NCI-H510A treated with DMSO at 0.1 percent for 48 hours (cell line): ENCODE measurements at places on chromosomes 12 and 14.

DNA sequence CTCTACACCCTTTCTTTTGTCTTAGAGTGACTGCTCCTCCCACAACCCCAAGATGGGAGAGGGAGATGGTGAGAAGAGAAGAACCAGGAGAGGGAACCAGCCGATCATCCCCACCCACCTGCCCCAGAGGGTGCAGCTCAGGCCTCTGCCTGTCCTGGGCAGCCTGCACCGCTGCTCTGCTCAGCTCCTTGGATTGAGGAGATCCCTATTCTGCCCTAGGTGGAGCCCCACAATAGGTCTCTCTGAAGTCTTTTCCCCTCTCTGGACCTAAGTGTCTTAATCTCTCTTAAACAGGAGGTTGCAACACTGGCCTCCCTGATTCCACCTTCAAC, 2.2 kb downstream of the ANKRD33 start:
- DNase-seq = no peak

GRCh38 chr12:78120866-78121560, 290.3 kb downstream of the NAV3 start:
- DNase-seq = peak; percentile 55

DNA sequence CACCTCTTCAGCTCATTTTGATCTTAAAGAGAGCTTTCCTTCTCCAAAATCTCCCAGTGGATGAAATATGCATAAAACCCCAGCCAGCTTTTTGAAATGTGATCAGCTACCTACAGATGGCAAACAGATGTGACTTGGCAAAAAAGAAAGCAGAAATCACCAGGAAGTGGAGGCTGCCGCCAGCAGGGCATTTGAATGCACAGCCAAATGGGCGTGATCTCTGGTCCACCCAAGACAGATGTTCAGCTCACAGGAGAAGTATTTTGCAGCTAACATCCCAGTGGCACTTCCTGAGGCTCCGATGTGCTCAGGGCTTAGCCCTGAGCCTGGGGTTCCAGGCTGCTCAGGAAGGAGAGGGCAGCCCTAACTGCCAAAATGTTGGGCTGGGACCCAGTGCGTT, 78.3 kb downstream of the LGMN start:
- no peak for DNase-seq

- DNase-seq = no peak
These were observed 8.4 kb upstream of the GLIPR1 start for GRCh38 chr12:75471902-75472890.

GRCh38 chr12:61781021-61781581, 479.1 kb upstream of the USP15 start:
- no peak for DNase-seq

DNA sequence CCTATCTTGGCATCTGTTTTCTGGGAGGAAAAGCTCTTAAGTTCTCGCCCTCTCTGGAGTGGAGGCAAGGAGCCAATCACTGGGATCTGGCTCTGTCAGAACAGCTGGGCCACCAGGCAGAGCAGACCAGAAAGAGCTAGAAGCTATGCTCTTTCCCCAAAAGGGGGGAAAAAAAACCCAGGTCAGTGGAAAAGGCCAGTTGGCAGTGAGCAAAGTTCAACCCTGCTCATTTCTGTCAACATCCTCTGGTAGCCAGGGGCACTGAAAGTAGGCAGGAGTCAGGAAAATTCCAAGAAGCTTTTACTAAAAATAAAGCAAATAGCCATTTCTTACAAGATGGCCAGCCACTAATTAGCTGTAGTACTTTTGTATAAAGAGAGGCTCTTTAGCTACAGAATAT, 36.6 kb upstream of the PAX9 start:
- DNase-seq = no peak

- no peak for DNase-seq
These were observed 637.2 kb downstream of the TMTC2 start for GRCh38 chr12:83323866-83324265.

GRCh38 chr14:71629765-71630492, 302.3 kb upstream of the RGS6 start:
- DNase-seq = no peak

DNA sequence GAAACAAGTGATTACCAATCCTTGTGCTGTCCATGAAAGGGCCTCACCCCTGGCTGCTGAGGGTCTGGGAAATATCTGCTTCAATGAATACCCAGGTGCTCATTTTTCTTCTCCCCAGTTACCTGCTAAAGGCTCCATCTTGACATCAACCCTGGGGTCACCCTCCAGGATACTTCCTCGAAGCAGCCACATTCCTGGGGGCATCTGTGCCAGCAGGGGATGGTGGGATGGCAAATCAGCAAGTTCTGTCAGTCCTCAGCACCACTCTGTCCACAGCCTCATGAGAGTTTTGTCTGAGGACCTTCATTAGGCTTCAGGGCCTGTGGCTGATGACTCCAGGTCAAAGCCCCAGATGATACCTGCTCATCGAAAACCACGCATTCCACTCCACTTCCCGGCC, 124.8 kb downstream of the ZFP36L1 start:
- DNase-seq = no peak

DNA sequence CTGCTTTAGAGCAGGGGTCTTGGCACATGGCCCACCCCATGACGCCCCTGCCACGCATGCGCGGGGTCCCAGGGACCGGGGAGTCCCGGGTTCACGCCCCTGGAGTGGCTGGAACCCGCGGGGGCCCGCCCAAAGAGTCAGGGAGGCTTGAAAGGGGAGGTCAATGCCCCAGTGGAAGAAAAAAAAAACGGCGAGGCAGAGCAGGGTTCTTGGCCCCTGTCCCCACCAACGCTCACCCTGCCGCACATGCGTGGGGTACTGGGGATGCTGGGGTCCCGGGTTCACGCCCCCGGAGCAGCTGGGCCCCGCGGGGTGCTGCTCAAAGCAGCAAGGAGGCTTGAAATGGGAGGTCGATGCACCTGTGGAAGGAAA, 319.1 kb downstream of the ALG10 start:
- no peak for DNase-seq

DNA sequence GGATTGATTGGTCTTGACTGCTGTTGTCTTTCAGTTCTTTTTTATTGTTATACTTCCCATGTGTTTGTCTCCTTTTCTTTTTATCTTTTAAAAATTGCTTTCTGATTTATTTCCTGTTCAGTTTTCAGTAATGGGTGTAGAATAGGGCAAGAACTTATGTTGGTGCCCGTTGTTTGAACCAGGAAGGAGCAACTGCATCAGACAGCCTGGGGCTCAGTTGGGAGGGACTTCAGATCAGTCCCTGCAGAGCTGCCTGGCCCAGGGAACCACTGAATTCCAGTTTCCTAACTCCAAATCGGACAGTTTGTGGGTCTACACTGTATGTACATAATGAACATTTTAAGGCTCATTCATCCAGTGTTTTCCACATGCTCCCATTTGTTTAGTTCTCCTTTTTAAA, 64.9 kb downstream of the FBXO34 start:
- DNase-seq = no peak

GRCh38 chr12:50925342-50925651, 27.0 kb upstream of the HIGD1C start:
- DNase-seq = peak; percentile 41

DNA sequence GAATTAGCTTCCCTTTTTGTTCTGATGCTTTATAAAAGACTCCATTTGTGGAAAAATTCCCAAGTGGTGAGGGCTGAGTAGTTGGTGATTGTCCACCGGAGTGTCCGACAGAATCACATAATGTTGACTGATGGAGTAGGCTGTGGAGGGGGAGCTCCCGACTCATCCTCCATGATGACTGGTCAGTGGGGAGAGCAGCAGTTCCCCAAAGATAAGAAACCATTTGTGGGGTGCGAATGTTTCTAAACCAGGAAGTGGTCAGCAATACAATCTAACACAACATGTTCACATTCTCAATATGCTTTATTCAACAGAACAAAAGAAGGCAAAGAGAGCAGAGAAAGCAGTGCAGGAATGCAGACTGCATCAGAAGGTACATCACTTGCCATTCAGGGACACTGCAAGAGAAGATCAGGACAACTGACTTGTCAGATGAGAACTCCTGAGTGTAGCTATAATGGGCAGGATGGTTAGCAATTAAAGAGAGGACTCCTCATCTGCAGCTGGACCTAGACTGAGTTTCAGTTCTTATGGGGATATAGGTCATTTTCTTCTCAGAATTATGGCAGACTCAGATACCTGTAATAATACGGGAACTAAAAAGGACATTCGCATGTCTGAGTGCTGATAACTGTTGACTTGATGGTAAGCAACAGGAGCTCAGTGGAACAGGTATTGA, 5.4 kb downstream of the KRT6B start:
- DNase-seq = no peak

DNA sequence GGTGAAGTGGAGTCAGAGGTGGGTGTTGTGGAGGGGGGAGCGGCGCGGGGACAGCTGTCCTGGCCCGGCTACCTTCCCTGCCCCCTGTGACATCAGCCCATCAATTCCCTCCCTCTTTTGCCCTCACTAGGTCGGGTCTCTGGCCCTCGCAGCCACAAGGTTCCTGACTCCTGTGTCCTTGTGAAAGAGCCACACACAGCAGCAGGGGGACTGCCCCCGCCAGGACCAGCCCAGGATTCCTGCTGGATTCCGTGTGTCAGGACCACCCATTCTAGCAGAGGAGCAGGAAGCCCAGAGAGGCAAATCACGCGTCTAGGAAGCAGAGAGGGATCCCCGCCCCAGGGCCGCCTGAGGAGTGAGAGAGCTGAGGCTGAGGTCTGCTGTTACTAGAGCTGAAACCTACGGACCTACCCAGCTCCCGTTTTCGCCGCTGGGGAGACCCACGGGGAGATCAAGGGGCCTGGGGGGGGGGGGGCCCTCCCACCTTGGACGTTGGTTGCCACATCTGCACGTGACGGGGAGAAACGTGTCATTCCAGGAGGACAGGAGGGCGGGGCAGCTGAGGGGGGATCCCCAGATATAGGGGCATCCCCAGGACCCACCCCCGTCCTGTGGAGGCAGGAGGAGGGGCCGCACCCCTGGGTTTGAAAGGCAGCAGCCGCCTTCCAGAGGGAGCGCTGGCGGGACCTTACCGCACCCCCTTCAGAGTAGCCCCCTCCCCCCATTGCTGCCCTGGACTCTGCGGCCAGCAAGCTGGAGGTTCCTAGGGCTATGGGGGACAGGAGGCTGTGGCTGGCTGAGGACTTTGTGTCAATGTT, 12.5 kb upstream of the INF2 start:
- peak; percentile 72 for DNase-seq

DNA sequence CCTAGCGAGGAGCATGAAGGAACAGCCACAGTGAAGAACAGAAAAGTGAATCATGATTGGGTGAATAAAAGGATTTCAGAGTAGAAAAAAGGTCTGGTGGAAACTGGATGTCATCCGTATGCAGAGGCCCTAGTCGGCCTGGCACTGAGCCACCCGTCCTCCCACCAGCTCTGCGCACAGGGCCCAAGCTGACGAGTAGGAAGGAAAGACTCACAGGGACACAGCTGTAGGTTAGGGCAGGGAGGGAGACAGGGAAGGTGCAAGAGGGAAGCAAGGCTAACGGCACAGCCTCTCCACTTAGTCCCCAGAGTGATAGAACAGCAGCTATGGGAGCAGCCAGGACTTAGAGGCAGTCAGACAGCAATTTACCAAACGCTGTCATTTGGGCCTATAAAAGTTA, 112.6 kb downstream of the KCNK10 start:
- DNase-seq = no peak

GRCh38 chr12:92297932-92298696, 152.5 kb upstream of the BTG1 start:
- no peak for DNase-seq

DNA sequence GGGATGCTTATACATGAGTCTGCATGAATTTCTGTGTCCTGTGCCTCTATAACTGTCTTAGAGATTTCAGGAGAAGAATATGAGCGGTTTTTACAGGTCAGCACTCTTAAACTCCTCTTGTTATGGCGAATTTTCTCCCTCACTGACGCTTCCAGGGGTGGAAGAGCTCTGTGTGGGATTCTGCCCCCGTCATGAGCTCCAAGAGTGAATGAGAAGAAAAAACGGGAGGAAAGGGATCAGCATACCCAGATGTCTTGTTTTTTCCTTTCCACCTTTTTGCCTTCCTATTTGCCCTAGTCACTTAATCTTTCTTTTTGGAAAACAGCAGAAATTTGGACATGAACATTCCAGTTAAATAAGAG, 651 bp downstream of the PFKM start:
- no peak for DNase-seq

- no peak for DNase-seq
These were observed 525.8 kb upstream of the ATP2B1 start for GRCh38 chr12:90234472-90234871.

DNA sequence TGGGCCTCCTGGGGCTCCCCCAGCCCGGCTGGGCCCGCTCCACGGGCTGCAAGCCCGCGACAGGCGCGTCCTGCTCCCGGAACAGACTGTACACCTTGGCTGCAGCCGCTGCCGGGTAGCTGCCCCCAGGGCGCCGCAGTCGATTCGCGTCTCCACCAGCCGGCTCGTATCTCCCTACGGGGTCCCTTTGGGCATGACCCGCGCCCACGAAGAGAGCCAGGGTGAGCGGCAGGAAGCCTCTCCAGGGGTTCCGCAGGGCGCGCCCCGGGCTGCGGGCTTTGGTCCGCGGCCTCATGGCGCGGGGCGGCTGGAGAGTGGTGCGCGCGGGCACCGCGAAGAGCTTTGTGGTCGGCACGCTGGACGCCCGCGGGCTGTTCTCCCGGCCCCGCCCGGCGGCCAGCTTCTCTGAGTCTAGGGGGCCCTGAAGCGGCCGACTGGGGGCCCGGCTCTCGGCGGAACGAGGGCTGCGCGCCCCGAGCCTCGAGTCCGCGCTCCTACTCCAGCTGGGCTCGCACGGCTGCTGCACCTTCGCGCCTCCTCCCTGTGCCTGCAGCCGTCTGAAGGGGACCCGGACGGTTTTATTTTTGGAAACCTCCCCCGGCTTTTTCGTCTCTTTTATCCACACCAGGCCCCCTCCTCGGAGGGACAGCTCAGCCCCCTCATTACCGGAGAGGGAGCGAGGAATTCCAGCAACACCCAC, at the start of gene LTBP2:
Gene LTBP2, minus strand, starts transcription at position 588 of the 700 bp plus-strand sequence. Its CDS starts 293 bp downstream, at position 295.
- no peak for DNase-seq

GRCh38 chr14:92905667-92906066, 17.3 kb upstream of the CHGA start:
- no peak for DNase-seq

- no peak for DNase-seq
These were observed 156.5 kb upstream of the MYL2 start for GRCh38 chr12:111076611-111077451.

- no peak for DNase-seq
These were observed 50.4 kb downstream of the TBX5 start for GRCh38 chr12:114355389-114356088.

- no peak for DNase-seq
These were observed 41.7 kb downstream of the TTLL5 start for GRCh38 chr14:75702616-75703261.

DNA sequence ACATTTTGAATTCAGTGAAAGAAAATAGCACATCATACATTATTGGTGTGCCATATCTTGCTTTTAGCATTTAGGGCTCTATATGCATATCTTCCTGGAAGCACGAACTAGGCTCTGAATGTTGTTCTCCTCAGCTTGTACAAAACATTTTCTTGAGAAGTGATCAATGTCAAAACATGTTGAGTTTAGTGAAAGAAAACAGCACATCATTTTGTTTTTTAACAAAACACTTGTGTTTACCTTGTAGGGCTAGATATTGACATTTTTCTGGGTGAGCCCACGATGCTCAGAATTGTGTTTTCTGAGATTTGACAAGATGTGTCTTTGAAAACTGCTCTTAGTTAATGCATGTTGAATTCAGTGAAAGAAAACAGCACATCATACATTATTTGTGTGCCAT, 81.0 kb downstream of the ASCL4 start:
- DNase-seq = no peak
